CD4-positive, alpha-beta T cell (primary cell): ENCODE measurements at places on chromosomes 7 and 10. TPM values are rescaled to one million over a fixed set of nuclear protein-coding genes. Genes with fewer than 3 reads are reported as not detected.

DNA sequence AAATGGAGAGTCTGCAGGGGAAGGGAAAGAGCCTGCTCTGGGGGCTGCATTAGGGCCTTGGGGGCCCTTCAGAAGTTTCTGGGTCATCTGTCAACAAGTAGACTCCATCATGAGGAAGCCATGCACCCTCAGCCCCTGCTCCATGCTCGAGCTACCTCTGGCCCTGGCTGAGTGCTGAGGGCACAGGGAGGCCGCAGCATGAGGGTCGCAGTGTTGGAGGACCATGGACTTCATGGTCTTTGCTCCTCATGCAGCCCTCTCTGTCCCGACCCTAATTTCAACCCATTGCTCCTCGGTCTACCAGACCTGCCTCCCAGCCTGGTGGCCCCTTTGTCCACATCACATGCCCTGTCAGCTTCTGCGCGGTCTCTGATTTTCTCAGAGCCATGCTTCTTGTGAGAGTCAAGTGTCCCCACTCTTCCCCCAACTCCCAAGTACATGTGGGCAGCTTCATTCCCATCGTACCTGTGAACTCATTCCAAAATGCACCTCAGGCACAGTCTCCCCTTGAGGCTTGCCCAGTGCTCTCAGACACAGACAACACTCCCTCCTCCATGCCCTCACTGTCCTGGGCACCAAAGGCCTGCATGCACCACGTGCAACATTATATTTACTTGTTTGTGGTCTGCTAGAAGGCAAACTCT is 14.7 kb downstream of the ZNF488 start:
- no peak overlapping the region for H3K4me3 ChIP-seq
- no peaks in the 10 kb centered on the region for H3K4me1 ChIP-seq
- no peak for DNase-seq
- no peak overlapping the region for H3K27ac ChIP-seq
- no peaks in the 10 kb centered on the region for H3K27me3 ChIP-seq

DNA sequence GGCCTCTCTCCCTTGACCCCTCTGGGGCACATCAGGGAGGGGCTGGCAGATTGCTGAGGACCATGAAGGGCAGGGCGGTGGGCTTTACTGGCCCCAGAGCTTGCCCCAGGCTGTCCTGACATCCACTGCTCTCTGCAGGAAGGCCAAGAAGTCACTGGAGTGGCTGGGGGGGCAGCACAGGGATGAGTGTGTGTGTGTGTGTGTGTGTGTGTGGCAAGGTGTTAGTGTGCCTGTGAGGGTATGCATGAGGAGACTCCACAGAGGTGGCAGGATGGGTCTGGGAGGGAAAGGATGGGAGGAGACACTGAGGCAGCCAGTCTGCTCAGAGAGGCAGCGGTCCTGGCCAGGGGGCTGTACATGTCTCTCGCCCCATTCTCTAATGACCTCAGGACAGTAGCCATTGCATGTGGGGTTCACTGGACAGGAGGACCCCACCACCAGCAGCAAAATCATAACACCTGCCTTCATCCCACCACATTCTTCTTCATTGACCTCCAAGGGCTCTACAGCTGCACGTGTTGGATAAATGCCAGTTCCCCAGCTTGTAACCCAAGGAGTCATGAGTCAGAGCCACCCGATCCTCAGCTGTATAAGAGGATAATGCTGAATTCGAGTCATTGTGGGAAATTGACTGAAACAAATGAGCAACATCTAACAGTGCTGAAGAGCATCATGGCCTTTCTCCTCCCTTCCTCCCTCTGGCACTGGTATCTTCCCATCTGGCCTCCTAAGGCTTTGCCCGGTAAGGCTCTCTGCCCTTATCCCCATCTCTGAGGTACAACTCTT is 720.5 kb downstream of the GRID1 start:
- no peaks in the 10 kb centered on the region for H3K36me3 ChIP-seq
- H3K4me1 ChIP-seq: no peaks in the 10 kb centered on the region
- H3K27me3 ChIP-seq: no peaks in the 10 kb centered on the region
- no peak for DNase-seq

The NKX1-2 gene
- not detected for total RNA-seq

GRCh38 chr7:35869810-35870209 is 69.0 kb downstream of the SEPTIN7 start:
- no peaks in the 10 kb centered on the region for H3K27me3 ChIP-seq
- H3K27ac ChIP-seq: no peak overlapping the region
- H3K36me3 ChIP-seq: peaks cover 50% of the 10 kb centered on the region
- no peaks in the 10 kb centered on the region for H3K4me1 ChIP-seq

GRCh38 chr7:131083781-131084180 is 243.9 kb upstream of the MKLN1 start:
- H3K4me3 ChIP-seq: no peak overlapping the region
- no peak for DNase-seq
- H3K27me3 ChIP-seq: no peaks in the 10 kb centered on the region

DNA sequence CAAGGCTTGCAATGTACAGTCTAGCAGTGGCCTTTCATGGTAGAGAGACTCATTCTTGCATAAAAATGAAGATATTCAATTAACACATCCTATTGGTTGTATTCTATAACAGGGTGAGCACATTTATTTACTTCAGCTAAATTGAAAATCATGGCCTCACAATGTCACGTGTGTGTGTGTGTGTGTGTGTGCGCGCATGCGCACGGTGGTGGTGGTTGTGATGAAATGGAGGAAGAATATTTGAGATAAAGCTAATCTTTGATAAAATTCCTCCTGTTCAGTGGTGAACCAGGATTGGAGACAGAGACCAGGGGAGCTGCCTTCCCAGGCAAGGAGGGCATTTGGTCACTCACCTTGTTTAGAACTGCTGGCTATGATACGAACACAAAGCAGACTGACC is 199.8 kb downstream of the DPP6 start:
- no peaks in the 10 kb centered on the region for H3K36me3 ChIP-seq
- H3K4me3 ChIP-seq: no peak overlapping the region
- no peaks in the 10 kb centered on the region for H3K27me3 ChIP-seq
- DNase-seq: no peak
- no peaks in the 10 kb centered on the region for H3K4me1 ChIP-seq

The TMEM130 gene
- total RNA-seq: not detected

DNA sequence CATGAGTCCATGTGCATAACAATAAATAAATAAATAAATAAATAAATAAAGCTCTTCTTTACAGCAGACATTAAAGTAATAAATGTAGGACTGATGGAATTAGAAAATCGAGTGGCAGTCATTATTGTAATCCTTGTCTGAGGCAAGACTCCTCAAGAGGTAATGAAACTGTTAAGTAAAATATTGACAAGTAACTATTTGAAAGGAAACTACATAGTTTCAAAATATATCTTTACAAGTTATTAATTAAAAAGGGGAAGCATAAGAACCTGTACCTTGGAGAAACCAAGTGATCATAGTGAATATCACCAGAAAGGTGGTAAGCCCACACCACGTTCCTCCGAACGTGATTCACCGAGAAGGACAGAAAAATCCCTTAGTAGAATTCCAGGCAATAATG is 285.6 kb upstream of the SORCS1 start:
- no peak for DNase-seq
- H3K27ac ChIP-seq: no peak overlapping the region
- no peaks in the 10 kb centered on the region for H3K36me3 ChIP-seq
- H3K4me3 ChIP-seq: no peak overlapping the region
